Amniotic epithelial cell (primary cell): ENCODE measurements at places on chromosomes 6 and 20.
A peak's percentile ranks its signal among the peaks of the same experiment; 100 is the strongest.

- DNase-seq = peak; percentile 32
Measured at GRCh38 chr6:22754061-22754460, 184.7 kb downstream of the HDGFL1 start.

DNA sequence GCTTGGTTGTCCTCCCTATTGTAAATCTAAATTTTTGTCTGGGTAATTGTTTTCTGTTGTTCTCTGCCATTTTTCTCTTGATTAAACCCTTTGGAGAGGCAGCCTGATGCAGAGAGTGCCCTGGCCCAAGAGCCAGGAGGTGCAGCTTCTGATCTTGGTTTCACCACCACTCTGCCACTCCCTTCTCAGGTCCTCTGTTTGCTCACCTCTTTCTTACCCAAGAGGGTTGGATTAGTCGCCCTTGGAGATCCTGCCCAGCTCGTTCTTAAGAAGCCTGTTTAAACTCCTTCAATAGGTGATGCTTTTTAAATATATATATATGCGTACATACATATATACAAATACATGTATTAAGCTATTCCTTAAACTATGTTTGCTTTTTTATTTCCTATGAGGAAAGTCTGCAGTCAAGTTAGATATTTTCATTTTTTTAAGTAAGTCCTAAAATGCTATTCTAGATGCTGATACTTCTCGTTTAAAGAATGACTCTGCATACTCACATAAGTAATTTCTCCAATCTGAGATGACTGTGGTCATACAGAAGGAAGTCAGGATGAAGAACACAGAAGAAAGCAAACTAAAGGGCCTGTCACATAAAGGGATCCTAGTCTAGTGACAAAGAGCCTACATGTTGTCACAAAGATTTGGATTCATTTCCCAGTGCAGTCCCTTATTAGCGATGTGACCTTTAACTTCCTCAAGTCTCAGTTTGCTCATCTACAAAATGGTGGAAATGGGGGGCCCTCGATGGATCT lies 19.9 kb downstream of the TPD52L1 start:
- DNase-seq = no peak

- peak; percentile 38 for DNase-seq
Measured at GRCh38 chr6:135145063-135145800, 35.9 kb upstream of the MYB start.

- no peak for DNase-seq
Measured at GRCh38 chr6:170476360-170476759, 76.7 kb downstream of the PSMB1 start.

GRCh38 chr6:154157706-154158105 lies 118.7 kb downstream of the OPRM1 start:
- DNase-seq = no peak

GRCh38 chr20:58481481-58482021 lies 33.6 kb downstream of the APCDD1L start:
- DNase-seq = peak; percentile 45

GRCh38 chr20:10502098-10502526 lies 67.0 kb downstream of the SLX4IP start:
- no peak for DNase-seq

DNA sequence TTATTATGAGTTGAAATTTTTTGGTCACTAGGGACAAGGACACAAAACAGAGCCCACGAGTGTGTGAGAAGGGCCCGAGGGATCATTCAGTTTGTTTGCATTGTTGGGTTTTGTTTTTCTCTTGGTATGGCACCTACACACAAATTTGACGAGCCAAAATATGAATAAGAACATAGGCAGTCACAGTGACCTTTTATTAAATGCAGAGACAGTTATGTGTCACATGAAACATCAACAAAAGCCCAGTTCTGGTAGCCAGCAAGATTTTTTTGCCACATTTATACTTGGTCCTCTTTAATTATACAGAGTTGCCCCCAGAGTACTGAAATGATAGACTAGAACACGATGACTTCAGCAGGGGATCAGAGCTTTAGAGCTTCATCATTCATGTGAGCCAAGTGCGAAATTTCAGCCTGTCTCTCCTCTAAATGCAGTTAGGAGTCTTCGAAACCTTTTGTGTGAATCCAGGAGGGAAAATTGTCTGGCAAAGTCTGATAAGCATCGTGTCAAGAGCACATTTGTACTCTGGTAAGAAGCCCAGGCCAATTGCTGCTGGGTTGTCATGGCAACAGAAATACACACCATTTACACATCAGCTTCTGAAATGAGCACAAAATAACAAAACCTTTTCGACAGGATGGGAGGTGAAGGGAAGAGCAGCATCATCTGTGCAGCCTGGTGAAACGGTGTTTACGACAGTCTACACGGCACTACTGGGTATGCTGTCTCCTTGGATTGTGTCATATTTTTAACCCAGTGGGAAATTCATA lies 79.2 kb upstream of the RIPOR2 start:
- DNase-seq = peak; percentile 89

DNA sequence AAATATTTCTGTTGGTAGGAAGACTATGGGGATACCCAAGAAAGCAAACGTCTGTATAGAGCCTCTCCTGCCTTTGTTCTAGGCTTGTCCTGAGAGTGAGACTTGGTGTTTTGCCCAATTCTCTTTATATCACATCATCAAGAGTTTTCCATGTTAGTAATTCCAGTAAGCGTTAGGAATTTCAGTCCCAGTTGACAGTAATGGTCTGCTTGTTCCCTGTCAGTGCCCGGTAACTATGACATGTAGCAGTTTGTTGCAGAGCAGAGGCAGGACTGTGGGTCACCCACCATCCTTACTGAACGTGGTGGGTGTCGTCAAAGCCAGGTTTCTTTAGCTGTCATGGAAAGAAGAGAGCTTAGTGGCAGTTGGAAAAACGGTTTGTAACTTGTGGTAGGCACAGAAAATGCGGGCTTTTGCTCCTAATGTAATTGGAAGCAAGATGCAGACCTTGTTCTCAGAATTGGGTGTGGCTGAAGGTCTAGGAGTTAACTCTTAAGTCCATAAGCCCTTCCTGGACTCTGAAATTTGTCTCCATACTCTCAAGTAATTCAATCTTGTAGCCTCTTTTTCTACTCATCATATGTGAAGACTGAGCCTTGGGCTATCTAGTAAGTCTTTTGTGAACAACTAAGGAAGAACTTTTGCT lies 188.8 kb downstream of the TMEM242 start:
- no peak for DNase-seq

DNA sequence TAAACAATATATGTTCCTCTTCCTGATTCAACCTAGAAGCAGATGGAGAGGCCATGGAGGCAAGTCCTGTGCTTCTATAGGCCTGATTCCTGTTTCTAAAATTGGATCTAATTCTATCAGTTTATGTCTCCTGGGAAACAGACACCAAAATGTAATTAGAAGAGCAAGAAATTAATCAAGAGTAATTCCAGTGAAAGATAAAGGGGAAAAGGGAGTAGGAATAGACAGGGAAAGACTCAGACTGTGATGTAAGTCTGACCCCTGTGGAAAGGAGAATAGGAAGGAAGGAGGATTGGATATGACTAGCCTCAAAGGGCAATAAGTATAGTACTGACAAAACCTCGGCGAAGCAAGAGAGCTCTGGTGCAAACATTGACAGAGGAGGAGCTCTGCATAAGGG lies 33.9 kb upstream of the FBXO30 start:
- no peak for DNase-seq

DNA sequence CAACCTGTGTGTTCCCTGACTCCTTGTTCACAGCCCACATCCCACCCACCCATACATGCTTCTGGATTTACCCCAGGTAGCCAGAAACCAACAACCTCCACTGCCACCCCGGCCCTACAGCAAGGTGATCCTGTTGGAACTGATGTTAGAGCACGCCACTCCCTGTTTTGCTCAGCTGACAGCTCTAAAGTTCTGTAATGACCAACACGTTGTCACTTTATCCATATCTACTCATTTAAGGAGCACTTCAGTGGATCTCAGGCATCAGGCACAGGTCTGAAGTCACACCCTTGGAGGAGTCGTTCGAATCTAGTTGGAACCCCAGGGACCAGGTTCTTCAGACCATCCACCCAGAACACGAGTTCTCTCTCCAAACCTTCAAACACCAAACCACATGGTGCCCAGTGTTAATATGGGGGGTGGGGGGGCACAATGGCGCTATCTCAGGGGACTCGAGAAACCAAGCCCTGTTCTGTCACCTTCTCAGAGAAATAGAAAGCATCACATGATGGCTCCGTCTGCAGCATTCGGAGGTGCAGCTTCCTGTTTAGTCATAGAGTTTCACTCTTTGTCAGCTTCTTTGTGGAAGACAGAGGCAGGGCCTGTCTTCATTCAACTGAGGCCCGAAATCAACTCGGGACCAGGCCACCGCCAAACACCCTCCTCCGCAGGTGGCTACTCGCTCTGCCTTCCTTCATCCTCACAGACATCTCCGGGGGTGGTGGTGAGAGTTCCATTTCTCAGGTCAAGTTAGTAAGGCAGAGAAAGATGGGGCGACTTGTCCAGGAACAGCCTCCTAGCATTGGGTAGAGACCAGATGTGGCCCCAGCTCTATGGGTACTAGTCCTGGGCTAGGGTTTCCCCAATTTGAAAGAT lies 142.2 kb downstream of the NFATC2 start:
- DNase-seq = no peak

DNA sequence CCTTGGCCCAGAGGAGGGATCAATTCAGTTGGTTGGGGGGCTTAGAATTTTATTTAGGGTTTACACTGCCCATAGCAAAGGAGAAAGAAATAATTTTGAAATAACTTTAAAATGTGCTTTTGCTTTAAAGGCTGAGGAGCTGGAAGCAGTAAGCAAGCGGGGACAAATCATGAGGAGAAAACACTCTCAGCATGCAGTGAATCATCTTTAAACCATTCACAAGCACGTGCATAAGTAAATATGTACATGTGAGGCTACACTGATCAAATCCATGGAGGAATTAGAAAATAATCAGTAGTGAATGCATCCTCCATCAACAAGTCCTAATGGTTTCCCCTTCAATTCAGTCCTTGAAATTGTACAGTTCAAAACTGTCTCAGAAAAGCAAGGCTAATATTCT lies 181.0 kb downstream of the MTFR2 start:
- DNase-seq = peak; percentile 78

DNA sequence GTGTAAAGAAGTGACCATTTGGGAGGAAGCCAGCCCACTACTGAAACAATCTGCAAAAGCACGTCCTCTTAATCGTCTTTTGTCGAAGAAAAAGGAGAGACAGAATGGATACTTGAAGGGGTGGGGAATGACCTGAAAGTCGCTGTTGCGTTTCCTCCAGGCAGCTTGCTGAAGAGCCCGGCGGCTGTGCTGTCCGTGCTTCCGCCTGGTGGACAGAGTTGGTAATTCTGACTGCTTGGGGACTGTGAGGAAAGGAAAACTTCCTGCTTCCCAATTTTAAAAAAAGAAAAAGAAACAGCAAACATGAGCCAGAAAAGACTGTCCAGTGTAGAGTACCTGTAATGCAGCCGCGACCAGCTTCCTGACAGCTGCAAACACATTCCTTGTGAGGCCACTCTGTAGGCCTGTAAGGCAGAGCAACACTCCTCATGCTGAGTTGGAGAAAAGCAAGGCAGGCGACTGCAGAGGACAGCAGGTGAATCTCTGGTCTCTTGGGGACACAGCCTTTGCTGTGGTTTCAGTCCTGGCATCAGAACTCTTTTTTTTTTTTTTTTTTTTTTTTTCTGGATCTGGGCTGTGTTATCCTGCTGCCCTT lies 251.1 kb upstream of the TBX18 start:
- peak; percentile 52 for DNase-seq

- no peak for DNase-seq
Measured at GRCh38 chr6:102701019-102701418, 1307.5 kb downstream of the GRIK2 start.

DNA sequence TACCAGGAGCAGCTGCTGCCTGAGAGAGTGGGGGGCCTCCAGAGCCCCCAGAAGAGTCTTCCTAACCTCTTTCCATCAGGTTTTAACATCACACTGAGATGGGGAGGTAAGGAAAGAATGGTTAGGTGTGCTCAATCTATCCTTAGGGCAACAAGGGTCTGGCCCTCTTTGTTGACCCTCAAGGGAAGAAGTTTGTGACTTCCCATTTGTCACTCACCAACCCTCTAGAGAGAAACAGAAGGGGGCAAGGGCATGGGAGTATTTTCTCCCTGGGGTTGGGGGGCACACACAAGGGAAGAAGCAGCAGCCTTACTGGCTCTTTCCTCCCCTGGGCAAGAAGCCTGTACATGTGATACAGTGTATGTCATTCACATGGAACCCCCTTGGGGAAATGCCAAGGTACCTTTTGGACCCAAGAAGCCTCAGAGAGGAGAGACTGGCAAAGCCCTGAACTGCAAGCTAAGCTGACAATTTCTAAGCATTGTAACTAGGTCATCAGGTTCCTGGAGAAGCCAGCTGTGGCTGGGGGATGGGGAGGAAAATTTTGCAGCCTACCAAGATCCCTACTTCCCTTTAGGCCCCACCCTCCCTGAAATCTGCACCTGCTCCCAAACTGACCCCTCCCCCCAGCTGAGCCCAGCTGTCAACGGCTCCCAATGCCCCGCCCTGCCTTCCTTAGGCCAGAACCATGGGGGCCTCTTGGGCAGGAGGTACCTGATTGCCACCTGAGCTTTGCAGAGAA lies 14.5 kb downstream of the BCL2L1 start:
- DNase-seq = no peak

DNA sequence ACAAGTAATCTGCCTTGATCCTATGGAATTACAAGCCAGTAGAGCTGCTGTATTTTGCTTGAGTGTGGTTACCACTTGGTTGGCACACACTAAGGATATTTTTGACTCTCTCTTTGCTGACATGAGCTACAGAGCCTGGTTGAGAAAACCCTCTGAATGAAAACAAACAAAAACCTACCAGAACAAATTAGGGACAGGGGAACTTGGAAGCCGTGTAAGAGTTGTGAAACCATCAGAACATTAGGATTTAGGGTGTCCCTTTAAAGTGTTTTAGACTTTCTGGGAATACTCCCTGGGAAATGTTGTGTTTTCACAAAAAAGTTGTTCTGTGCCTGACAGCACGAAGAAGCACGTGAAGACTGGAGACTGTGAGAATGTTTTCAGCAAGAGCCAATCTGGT lies 20.5 kb upstream of the PDE7B start:
- no peak for DNase-seq

DNA sequence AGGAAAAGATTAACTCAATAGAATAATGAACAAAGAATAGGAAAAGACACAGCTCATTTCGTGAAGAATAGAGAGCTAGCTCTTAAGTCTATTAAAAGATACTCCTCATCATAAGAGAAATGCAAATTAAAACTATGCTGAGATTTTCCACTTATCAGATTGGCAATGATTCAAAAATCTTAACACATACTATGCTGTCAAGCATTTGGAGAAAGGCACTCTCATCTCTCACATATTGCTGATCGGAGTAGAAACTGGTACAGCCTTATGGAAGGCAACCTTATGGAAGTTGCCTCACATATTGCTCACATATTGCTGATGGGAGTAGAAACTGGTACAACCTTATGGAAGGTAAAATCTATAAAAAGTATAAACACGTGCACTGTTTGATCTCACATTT lies 21.4 kb upstream of the PLAGL1 start:
- DNase-seq = no peak

GRCh38 chr6:40623932-40624331 lies 36.8 kb upstream of the LRFN2 start:
- no peak for DNase-seq
